ENCODE measurements at places on chromosomes 13 and 19. TPM values are rescaled to one million over a fixed set of nuclear protein-coding genes. Genes with fewer than 3 reads are reported as not detected.
A peak's percentile ranks its signal among the peaks of the same experiment; 100 is the strongest.

The IZUMO4 gene
- not detected for total RNA-seq

The GADD45B gene
- 31.3 TPM for total RNA-seq

The PTOV1 gene
- total RNA-seq: 31.3 TPM

The PRRG2 gene
- total RNA-seq: 19.8 TPM

The KEAP1 gene
- 86.9 TPM for total RNA-seq

The MYH14 gene
- total RNA-seq: 141 TPM

The KLK3 gene
- not detected for total RNA-seq

The SCEL gene
- total RNA-seq: 453 TPM

The ZNF560 gene
- total RNA-seq: not detected

The OR2Z1 gene
- not detected for total RNA-seq

DNA sequence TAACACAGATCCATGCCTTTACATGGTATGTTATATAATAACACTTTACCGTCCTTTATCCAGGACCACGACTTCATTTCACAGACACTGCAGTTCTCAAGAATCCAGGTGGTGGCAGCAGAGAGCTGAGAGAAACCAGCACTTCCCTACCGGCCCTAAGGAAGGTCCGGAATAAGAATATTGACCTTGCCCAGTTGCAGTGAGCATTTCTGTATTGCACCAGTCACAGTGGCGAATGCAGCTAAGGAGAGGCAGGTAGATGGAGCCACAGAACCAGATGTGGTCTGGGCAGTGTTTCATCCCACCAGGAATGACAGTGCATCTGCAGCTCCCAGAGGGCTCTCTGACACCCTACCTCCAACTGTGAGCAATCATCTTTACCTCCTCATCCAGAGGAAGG lies 44.6 kb downstream of the ZNF787 start:
- no peak overlapping the region for H3K4me3 ChIP-seq

GRCh38 chr19:3469638-3470499 lies 10.5 kb downstream of the SMIM24 start:
- H3K36me3 ChIP-seq: no peaks in the 10 kb centered on the region
- H3K27ac ChIP-seq: peak overlapping the region; percentile 3
- no peak for DNase-seq
- H3K4me3 ChIP-seq: no peak overlapping the region
- H3K4me1 ChIP-seq: no peaks in the 10 kb centered on the region
- no peaks in the 10 kb centered on the region for H3K27me3 ChIP-seq

- no peak for DNase-seq
- peak overlapping the region; percentile 21 for H3K4me3 ChIP-seq
- no peaks in the 10 kb centered on the region for H3K27me3 ChIP-seq
Observed at GRCh38 chr13:26721251-26722121, 39.1 kb downstream of the GPR12 start.

DNA sequence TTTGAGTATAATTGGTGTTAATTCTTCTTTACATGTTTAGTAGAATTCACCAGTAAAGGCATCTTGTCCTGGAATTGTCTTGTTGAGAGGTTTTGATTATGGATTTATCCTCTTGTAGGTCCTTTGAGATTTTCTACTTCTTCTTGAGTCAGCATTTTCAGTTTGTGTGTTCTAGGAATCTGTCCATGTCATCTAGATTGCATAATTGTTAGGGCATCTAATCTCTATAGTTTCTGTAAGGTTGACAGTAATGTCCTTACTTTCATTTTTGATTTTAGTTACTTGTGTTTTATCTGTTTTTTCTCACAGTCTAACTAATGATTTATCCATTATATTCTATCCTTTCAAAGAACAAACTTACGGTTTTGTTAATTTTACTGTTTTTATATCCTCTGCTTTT lies 492.0 kb downstream of the FGF9 start:
- H3K36me3 ChIP-seq: no peaks in the 10 kb centered on the region
- no peak overlapping the region for H3K4me3 ChIP-seq
- DNase-seq: no peak
- no peak overlapping the region for H3K27ac ChIP-seq
- H3K27me3 ChIP-seq: no peaks in the 10 kb centered on the region
- no peaks in the 10 kb centered on the region for H3K4me1 ChIP-seq

DNA sequence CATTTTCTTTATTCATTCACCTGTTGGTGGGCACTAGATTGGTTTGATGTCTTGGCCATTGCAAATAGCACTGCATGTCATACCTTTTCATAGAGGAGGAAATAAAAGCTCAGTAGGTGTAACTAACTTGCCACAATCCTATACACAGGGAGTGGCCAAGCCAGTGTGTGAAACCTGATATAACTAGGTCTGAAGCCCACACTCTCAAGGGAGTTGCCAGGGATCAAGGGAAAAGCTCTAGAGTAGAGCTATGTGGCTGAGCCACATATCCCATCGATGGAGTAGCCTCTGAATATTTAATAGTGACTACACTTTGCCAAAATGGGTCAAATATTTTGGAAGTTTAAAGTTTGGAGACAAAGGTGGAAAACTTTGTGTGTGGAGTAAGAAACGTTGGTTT lies 66.1 kb upstream of the TSHZ3 start:
- no peaks in the 10 kb centered on the region for H3K36me3 ChIP-seq
- H3K27ac ChIP-seq: no peak overlapping the region
- no peak overlapping the region for H3K4me3 ChIP-seq

- no peaks in the 10 kb centered on the region for H3K4me1 ChIP-seq
- H3K27ac ChIP-seq: no peak overlapping the region
- no peaks in the 10 kb centered on the region for H3K36me3 ChIP-seq
- no peak overlapping the region for H3K4me3 ChIP-seq
Observed at GRCh38 chr13:59643906-59644626, 519.7 kb downstream of the DIAPH3 start.

GRCh38 chr13:54226876-54227275 lies 1198.3 kb downstream of the OLFM4 start:
- no peak overlapping the region for H3K27ac ChIP-seq
- no peak for DNase-seq
- H3K4me1 ChIP-seq: no peaks in the 10 kb centered on the region
- no peak overlapping the region for H3K4me3 ChIP-seq

GRCh38 chr19:40424637-40425449 lies 949 bp downstream of the SERTAD1 start:
- peaks cover 65% of the 10 kb centered on the region for H3K4me1 ChIP-seq
- H3K27me3 ChIP-seq: no peaks in the 10 kb centered on the region
- DNase-seq: no peak
- peak overlapping the region; percentile 95 for H3K4me3 ChIP-seq

DNA sequence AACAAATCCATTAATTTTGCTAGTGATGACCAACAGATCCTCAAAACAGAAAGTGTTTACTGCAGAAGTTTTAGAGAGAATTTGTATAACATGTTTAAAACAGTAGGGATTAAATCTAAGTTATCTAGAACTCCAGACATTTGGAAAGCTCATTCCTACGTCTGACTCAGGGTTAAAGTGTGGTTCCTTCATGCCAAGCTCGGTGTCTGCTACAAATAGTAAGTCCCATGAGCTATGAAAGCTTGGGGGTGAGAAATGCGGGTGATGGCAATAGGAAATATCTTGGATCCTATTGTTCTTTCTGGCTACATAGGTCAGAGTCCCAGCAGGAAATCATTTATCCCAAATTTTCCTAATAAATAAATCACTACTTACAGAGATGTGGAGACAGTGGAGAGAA lies 867.1 kb downstream of the UQCRFS1 start:
- H3K4me1 ChIP-seq: no peaks in the 10 kb centered on the region
- no peak overlapping the region for H3K27ac ChIP-seq
- H3K36me3 ChIP-seq: no peaks in the 10 kb centered on the region
- no peaks in the 10 kb centered on the region for H3K27me3 ChIP-seq
- no peak for DNase-seq
- H3K4me3 ChIP-seq: no peak overlapping the region

DNA sequence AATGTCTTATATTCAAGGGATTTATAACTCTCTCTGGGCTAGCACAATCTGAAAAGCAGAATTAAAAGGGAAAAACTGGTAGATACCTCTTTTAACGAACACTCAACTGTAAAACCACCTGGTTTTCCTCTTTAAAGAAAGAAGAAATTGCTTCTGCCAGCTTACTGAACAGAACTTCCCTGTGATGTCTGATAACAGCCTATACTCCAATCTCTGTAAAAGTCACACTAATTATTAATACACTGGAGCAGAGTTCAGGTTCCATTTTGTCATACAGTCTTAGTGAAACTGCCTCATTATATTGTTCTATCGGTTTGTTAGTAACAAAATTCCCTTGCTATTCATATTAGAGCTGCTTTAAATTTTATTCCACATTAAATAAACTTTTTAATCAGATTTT lies 251.0 kb upstream of the STARD13 start:
- H3K36me3 ChIP-seq: no peaks in the 10 kb centered on the region
- no peaks in the 10 kb centered on the region for H3K27me3 ChIP-seq
- H3K4me3 ChIP-seq: no peak overlapping the region
- H3K4me1 ChIP-seq: peaks cover 13% of the 10 kb centered on the region

GRCh38 chr13:63041640-63042414 lies 1626.2 kb upstream of the PCDH20 start:
- no peaks in the 10 kb centered on the region for H3K4me1 ChIP-seq
- H3K36me3 ChIP-seq: no peaks in the 10 kb centered on the region
- H3K4me3 ChIP-seq: no peak overlapping the region
- no peak overlapping the region for H3K27ac ChIP-seq
- H3K27me3 ChIP-seq: no peaks in the 10 kb centered on the region
- no peak for DNase-seq

- no peaks in the 10 kb centered on the region for H3K4me1 ChIP-seq
- no peaks in the 10 kb centered on the region for H3K36me3 ChIP-seq
- H3K4me3 ChIP-seq: no peak overlapping the region
- H3K27ac ChIP-seq: no peak overlapping the region
Observed at GRCh38 chr13:76944456-76944855, 3.9 kb upstream of the ACOD1 start.

DNA sequence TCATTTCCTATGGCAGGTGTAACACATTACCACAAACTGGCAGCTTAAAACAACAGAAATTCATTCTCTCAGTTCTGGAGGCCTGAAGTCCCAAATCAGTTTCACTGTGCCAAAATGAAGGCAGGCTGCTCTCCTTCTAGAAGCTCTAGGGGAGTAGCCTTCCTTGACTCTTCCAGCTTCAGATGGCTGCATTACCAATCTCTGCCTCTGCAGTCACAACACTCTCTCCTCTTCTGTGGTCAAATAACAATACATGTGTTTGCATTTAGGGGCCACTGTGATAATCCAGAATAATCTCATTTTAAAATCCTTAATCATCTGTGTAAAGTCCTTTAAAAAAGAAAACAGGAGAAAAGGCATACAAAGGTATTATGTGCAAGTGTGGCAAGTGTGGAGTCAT lies 7.8 kb downstream of the DIAPH3 start:
- no peak overlapping the region for H3K4me3 ChIP-seq
- no peak overlapping the region for H3K27ac ChIP-seq
- peaks cover 6% of the 10 kb centered on the region for H3K4me1 ChIP-seq
- no peaks in the 10 kb centered on the region for H3K27me3 ChIP-seq

DNA sequence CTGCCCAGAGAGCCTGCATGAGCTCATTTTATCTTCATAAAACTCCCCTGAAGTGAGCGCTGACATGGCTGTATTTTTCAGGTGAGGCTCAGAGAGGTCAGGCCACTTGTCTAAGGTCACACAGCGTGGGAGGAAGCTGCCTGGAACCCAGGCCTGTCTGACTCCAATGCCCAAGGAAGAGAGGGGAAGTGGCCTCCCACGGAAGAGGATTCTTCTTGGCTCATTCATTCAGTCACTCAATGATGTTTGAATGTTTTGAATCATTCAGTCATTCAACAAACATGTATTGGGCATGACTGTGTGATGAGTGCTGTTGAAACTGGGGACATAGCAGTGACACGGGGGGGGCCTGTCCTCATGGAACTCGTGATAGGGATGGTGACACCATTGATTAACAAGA lies 12.0 kb downstream of the ACTL9 start:
- no peaks in the 10 kb centered on the region for H3K27me3 ChIP-seq
- H3K4me3 ChIP-seq: no peak overlapping the region
- no peak overlapping the region for H3K27ac ChIP-seq
- H3K36me3 ChIP-seq: no peaks in the 10 kb centered on the region
- no peaks in the 10 kb centered on the region for H3K4me1 ChIP-seq

- H3K27me3 ChIP-seq: no peaks in the 10 kb centered on the region
- peaks cover 89% of the 10 kb centered on the region for H3K4me1 ChIP-seq
- peaks cover 7% of the 10 kb centered on the region for H3K36me3 ChIP-seq
- DNase-seq: no peak
- H3K4me3 ChIP-seq: peak overlapping the region; percentile 74
- peak overlapping the region; percentile 85 for H3K27ac ChIP-seq
Observed at GRCh38 chr19:7904074-7905020, 670 bp downstream of the MAP2K7 start.

DNA sequence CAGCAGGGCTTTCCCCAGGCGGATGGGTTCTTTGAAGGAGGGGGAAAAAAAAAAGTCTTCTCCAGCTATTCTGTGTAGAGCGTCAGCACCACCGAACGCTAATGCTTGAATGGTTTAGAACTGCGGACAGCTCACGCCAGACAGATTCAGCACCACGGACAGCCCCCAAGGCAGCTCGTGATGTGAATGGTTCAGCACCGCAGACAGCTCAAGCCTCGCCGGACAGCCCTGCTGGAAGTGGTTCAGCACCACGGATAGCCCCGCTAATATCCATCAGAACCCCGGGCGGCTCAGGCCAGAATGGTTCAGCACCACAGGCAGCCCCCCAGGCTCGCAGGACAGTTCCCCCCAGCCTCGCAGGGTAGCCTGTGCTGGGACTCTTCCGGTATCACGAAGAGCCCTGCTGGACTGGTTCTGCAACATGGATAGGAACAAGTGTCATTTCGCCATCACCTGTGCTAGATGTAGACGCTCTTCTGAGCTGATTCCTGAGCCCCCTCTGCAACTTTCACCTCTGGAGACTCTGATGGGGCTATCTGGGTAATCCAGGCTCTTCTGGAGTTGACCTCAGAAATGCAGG lies 4.9 kb upstream of the SMIM17 start:
- no peak for DNase-seq
- no peaks in the 10 kb centered on the region for H3K36me3 ChIP-seq
- H3K4me1 ChIP-seq: no peaks in the 10 kb centered on the region
- H3K4me3 ChIP-seq: no peak overlapping the region
- no peak overlapping the region for H3K27ac ChIP-seq

DNA sequence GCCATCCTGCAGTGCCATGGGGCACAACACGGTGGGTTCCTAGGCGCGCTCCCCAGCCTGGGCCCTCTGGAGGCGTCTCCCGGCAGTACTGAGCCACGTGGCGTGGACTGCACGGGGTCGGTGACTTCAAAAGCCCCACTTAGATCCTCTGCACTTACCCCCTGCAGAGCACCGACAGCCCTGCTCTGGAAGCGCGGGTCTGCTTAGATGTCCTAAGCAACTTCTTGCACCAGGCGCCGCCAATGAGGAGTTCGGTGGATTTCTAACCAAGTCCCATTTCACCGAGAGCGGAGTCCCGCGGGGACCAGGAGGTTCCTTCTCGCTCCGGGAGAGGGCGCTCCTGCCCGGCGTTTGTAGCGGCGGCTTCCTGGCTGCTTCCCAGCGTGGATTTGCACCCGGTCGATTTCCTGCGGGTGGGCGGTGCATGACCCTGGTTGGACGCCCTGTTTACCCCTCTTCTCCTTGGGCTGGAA lies 25.2 kb upstream of the ZNF845 start:
- no peaks in the 10 kb centered on the region for H3K4me1 ChIP-seq
- H3K27ac ChIP-seq: no peak overlapping the region
- DNase-seq: no peak
- H3K36me3 ChIP-seq: no peaks in the 10 kb centered on the region
- no peaks in the 10 kb centered on the region for H3K27me3 ChIP-seq
- peak overlapping the region; percentile 35 for H3K4me3 ChIP-seq
